Activated T-cell treated with anti-CD3 and anti-CD28 coated beads, Interleukin-2, amount 50 U/mL, for 1 hour (primary cell): ENCODE measurements at places on chromosomes 5 and 9.
A peak's percentile ranks its signal among the peaks of the same experiment; 100 is the strongest.

DNA sequence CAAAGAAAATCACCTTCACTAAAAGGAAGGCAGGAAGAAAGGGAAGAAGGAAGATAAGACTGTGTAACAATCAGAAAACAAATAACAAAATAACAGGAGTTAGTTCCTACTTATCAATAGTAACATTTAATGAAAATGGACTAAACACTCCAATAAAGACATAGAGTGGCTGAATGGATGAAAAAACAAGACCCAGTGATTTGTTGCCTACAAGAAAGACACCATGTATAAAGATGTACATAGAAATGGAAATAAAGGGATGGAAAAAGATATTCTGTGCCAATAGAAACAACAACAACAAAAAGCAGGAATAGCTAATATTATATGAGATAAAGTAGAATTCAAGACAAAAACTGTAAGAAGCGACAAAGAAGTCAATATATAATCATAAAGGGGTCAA, 116.8 kb downstream of the LURAP1L start:
- no peak for DNase-seq

- no peak for DNase-seq
Measured at GRCh38 chr5:171724468-171725204, 61.0 kb upstream of the SMIM23 start.

- no peak for DNase-seq
Measured at GRCh38 chr9:133253268-133253667, 21.7 kb downstream of the ABO start.

GRCh38 chr9:72902268-72902667, 50.6 kb downstream of the ALDH1A1 start:
- no peak for DNase-seq

DNA sequence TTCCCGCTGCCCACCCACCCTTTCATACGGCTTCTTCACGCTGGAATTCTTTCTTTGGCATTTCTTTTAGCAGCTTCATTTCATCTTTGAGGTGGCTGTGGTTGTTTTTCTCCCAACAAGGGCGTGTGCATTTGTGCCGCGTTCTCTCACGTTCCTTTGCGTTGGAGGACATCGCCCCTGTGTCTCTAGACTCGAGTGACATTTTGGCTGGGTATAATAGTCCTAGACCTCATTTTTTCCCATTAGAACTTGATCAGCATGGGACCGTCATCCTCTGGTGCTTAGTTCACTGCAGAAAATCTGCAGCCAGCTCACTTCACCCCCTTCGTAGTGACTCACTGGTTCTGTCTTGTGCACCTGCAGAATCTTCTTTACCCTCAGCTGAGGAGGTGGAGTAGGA, 29.5 kb downstream of the KCNT1 start:
- no peak for DNase-seq

GRCh38 chr9:79812507-79813257, 240.9 kb downstream of the TLE4 start:
- no peak for DNase-seq

DNA sequence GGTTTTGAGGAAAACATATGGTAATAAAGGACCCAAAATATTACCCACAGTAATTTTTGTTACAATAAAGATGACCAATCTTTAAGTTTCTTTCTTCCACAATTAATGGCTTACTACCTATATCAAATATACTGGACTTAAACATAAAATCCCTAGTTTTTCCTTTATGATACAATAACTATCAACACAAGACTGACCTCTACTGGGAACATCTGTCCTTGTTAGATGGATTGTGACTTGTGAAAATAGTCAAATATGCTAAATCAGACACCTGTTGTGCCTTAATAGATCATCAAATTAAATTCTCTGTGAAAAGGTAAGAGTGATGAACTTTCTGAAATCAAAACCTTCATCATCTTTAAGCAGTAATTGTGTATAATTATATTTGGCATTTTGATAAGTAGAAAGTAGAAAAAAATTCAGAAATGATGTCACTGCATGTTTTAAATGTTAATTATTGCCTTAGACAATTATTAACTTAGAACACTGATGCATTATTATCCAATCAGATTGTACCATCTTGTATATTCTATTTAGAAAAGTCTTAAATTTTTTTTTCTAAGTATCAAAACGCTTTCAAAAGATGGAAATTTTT, 113.6 kb downstream of the DEPDC1B start:
- DNase-seq, result no peak

- no peak for DNase-seq
Measured at GRCh38 chr5:158502686-158503085, 597.0 kb downstream of the EBF1 start.

GRCh38 chr9:2253636-2254580, 238.8 kb downstream of the SMARCA2 start:
- DNase-seq, result no peak

DNA sequence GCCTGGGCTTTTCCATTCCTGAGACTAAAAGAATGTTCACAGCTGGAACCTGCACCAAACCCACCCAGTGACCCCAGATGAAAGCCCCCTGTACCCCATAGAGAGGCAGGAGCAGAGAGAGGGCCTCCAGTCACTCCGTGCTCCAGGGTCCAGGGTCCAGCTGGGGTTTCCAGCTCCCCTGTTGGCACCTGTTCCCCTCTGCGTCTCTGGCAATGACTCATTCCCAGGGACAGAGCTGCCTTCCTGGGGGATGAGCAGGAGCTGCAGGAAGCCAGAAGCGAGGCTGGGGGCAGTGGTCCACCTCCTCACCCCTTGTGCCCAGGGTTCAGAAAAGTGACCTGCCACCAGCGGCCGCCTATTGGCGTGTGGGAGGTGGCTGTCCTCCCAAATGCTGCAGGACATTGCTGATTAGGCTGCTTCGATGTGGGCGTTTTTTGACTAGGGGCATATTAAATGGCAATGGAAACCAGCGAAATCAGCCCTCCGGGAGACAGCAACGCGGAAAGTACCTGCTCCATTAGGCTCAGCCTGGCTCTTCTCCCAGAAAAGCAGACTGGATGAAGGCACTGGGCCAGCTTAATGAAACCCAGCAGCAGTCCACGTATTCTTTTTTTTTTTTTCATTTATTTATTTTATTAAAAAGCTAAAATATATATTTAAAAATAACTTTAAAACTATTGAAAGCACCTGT, 97.4 kb downstream of the DAP start:
- DNase-seq, result no peak

DNA sequence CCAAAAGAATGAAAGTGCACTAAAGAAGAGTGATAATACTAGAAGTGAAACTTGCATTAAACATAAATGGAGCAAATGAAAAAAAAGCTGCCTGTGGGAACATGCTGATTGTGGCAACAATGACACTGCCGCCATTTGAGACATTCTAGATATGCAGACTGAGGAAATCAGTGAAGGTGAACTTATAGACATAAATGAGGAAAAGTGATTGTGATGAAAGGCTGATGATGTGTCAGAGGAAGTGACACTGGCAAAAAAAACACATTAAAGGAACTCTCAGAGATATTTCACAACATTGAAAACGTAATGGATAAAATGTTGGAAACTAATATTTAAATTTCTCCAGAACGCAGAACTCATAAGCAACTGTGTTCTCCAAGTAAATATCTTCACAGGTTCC, 1.2 kb downstream of the ERCC8 start:
- DNase-seq, result no peak

DNA sequence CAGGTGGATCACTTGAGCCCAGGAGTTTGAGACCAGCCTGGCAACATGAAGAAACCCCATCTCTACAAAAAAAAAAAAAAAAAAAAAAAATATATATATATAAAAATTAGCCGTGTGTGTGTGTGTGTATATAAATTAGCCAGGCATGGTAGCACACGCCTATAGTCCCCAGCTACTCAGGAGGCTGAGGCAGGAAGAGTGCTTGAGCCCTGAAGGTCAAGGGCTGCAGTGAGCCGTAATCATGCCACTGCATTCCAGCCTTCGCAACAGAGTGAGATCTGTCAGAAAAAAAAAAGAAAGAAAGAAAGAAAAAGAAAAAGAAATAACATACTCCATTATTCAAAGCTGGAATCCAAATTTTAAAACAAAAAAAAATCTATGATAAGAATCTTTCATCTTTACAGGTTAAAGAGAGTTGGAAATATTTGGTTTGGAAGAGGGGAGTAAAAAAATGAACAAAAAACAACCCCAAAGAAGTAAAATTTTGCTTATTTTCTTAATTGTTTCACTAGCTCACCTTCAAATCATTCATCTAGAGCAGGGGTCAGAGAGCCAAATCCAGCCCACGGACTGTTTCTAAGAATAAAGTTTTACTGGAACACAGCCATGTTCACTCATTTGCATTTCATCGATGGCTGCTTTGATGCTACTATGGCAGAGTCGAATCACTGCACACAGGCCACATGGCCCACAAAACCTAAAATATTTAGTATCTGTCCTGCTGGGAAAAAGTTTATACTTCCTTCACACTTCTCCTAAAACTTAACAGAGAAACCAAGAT, 109.9 kb downstream of the DROSHA start:
- no peak for DNase-seq

GRCh38 chr5:35859101-35859661, 2.5 kb downstream of the IL7R start:
- DNase-seq, result no peak

- DNase-seq, result no peak
Measured at GRCh38 chr9:27427272-27427643, 96.8 kb upstream of the IFNK start.

- DNase-seq, result no peak
Measured at GRCh38 chr9:129954868-129955550, 88.0 kb downstream of the FNBP1 start.

DNA sequence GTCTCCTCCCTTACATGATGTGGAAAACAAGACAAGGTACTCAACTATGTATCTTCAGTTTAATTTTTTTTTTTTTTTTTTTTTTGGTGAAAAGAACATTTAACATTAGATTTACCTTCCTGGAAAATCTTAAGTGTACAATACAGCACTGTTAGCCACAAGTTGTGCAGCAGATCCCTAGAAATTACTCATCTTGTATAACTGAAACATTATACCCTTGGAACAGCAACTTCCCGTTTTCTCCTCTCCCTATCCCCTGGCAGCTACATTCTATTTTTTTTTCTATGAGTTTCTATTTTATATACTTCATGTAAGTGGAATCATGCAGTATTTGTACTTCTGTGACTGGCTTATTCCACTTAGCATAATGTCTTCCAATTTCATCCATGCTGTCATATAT, 421.9 kb upstream of the FTMT start:
- no peak for DNase-seq

- no peak for DNase-seq
Measured at GRCh38 chr5:161098516-161098915, 246.5 kb upstream of the ATP10B start.

DNA sequence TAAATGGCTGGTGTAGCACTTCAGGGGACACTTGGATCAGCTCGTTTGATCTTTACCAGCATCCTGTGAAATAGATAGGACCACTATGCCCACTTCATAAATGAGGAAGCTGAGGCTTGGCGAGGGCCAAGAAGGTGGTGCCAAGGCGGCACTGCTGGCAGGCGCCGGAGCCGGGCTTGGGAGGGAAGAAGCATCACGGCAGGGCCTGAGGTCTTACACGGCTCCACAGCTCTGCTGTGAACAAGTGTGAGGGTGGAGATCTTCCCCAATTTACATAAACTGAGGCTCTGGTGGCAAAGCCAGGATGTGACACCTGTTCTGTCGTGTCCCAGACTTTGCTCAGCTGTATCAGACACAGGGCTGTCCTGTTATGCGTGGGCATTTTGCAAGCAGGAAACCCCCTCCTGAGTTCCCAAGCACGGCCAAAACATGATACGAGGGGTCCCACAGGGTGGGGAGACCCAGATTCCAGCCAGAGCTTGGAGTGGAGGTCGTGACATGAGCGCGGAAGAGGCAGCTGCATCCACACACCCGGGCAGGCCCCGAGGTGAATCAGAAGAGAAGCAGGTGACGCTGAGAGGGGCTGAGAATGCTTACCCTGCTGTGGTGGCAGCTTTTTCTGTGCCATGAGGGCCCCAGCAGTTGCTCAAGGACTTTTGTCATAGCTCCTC, 117.5 kb upstream of the BOD1 start:
- no peak for DNase-seq

DNA sequence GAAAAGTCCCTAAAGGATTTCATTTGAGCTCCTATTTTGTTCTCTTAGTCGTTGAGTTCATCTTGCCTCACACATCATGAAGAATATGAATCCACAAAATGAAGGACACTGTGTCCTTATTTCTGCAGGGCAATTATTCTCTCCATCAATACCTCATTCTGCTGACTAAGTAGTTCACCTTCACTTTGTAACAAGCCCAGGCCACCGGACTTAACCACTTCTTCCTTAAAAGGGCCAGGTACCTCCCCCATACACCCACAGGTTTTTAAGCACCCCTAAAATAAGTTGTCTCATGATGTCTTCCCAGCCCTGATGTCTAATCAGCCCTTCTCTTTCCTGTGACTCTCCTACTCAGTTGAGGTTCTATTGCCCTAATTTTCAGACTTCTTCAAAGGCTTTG, 67.1 kb upstream of the PLPP6 start:
- no peak for DNase-seq

GRCh38 chr5:134380346-134380745, 9.0 kb downstream of the UBE2B start:
- DNase-seq, result no peak

GRCh38 chr5:173229382-173229959, 5.5 kb downstream of the NKX2-5 start:
- DNase-seq, result no peak

DNA sequence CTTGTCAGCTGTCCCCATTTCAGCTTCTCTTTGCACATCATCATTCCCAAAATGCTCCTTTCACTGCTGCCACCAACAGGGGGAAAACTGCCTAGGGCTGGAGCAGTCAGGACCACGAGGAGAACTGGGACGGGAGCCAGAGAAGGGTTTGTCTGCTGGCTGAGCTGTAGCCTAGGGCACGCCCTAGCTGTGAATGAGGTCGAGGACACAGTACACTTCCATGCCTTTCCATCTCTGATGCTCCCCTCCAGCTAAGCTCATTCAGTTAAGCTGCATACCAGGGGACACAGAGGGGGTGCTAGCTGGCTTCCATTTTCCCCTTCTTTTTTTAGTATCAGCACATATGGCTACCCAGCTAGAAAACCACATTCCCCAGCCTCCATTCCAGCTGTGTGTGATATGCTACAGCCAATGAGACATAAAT, 64.7 kb downstream of the STK10 start:
- no peak for DNase-seq

DNA sequence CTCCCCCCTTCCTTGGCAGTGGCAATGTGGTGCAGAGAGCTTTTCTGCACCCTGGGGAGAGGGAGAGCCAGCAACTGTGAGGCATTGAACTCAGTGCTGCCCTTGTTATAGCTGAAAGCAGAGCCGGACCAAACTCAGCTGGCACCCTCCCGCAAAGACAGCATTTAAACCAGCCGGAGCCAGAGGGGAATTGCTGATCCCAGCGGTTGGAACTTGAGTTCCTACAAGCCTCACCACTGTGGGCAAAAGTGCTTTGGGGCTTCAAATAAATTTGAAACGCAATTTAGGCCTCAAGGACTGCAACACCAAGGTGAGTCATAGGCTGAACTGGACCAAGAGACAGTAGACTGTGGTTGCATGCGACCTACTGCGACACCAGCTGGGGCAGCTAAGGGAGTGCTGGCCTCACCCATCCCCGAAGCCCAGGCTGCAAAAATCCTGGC, 207.6 kb upstream of the CDKN2B start:
- DNase-seq, result no peak

- no peak for DNase-seq
Measured at GRCh38 chr5:96338091-96338490, 95.0 kb downstream of the PCSK1 start.

- DNase-seq, result no peak
Measured at GRCh38 chr9:14824481-14824880, 85.7 kb downstream of the FREM1 start.

GRCh38 chr5:87282269-87282668, 14.6 kb downstream of the RASA1 start:
- DNase-seq, result no peak

- DNase-seq, result no peak
Measured at GRCh38 chr9:120857481-120857880, 14.8 kb upstream of the PSMD5 start.

GRCh38 chr9:136858844-136859757, 7.0 kb downstream of the MAMDC4 start:
- peak; percentile 21 for DNase-seq
